ENCODE measurements at places on chromosomes 12 and 14.

DNA sequence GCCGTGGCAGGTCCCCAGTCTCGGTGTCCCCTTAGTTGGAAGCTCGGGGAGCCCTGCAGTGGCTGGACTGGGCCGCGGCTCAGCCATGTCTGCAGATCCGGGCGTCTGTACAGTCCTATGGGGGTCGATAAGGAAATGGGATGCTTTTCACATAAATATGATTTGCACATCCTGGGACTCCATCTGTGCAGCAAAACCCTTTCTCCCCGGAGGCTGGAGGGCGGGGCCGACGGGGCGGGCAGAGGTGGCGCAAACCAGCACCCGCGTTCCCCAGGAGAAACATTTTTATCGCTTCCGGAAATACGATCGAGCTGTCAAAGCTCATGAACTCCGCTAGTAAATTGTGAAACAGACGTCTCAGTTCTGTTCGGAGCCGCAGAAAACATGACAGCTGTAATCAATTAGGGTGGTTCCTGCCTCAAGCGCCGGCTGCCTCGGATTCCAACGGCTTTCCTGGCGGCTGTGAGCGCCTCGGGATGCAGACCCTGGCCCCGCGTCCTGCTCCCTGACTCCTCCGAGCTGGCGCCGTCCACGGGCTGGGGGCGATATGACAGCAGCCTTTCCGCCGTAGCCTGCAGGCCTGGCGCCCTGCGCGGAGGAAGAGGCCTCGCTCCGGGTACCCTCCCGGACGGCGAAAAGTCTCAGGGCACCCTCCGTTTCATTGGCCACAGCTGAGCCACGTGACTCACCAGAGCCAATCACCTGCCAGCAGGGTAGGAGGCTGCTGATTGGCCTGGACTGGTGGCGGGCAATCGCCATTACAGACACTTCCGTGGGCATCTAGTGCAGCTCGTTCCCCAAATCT lies 23.0 kb downstream of the DIO3 start:
- no peak for DNase-seq

DNA sequence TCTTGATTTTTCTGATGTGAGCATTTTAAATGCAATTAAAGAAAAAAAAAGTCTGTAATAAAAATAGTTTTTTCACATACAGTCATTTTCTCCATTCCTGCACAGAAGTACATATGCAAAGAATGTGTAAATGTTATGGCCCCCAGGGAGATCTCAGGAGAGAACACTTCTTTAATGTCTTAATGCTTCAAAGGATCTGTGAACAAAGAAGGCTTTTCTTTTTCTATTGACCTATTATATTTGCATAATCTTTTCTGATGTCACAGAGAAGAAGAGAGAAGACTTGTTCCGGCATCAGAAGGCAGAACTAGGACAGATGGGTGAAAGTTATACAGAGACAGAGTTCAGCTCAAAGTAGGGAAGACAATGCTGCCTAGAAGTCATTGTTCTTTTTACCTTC lies 413.5 kb upstream of the STXBP6 start:
- no peak for DNase-seq

GRCh38 chr12:124590447-124590846 lies 23.0 kb upstream of the NCOR2 start:
- no peak for DNase-seq

GRCh38 chr12:106188256-106188655 lies 49.5 kb upstream of the NUAK1 start:
- no peak for DNase-seq

DNA sequence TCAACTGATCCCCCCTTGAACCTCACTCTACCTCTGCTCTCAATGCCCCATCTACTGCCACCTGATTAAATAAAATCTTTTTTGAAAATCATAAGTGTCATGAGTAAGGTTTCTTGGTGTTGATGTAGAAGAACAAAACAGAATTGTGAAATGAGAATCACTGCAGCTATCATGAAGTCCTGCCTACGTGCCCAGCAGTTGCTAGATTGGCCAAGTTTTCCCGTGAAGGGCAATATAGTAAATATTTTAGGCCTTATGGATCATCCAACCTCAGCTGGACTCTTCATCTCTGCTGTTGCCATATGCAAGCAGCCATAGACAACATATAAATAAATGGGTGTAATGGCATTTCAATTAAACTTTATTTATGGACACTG lies 5.2 kb upstream of the OAS3 start:
- no peak for DNase-seq

- DNase-seq, result peak; percentile 39
Observed at GRCh38 chr12:110224379-110225304, 56.4 kb upstream of the ATP2A2 start.

DNA sequence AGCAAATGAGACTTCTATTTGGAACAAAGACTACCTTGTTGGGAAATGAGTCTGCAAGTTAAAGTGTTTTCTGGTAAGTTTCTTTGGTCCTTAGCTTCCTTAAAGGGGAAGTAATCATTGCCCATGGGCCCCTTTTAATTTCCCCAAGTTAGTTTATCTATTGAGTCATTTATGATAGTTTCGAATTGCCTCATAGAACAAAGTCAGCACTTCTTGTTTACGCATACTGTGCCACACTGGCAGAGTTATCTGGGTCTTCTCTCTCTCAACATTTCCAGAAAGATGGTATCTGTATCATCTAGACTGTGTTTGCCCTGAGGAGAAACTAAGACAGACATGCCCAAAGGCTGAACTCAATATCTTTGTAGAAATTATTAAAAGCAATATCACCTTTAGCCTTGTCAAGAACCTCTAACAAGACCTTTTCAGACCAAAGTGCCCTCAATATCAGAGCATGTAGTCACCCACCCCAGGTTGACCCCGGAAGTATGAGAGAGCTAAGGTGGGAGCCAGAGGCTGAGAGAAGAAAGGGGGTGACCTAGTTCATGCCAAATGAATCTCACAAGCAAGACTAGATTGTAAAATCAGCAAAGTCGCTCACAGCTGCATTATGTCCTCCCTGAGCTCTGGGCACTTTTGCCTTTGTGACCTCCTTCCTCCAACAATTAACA lies 40.0 kb downstream of the GPR65 start:
- DNase-seq, result no peak

- no peak for DNase-seq
Observed at GRCh38 chr14:75993567-75994041, 8.0 kb downstream of the IFT43 start.

GRCh38 chr12:122435186-122435585 lies 12.7 kb upstream of the CLIP1 start:
- DNase-seq, result no peak

DNA sequence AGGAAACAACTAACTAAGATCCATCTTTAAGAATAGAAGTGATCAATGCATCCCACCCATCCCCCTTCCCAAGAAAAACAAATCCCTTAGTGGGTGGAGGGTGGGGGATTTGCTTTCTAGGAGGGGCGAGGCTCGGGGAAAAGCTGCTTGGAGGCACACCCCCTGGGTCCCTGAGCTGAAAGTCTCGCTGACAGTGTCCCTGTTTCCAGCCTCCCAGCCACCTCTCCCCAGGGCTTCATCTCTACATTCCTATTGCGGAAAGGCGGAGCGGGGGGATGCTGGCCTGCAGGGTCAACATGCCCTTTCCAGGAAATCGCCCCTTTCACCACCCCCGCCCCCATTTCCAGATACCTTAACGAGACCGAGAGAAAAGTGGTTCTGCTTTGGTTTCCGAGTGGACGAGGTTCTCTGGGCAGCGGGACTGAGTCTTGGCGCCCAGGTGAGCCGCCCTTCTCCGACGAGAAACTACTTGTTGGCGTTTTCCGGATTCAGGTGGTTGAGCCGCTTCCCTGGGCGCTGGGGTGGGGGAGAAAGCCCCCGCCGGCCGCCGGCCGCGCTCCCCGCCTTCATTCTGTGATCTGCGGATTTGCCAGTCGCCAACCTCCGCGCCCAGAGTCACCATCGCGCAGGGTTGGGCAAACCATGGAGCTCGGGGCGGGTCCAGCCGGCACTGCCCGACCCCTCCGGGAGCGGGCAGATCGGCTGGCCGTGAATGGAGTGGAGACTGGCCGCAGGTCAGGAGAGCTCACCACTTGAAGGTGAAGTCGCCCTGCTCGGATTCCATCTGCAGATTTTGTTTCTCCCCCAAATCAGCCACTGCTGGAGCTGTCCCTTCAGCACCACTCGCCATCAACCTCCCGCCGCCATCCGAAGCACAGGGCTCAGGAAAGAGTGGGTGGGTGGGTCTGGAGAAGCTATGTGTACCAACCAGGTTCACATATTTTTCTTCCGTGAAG lies 505 bp downstream of the KCNC2 start:
- DNase-seq, result no peak

DNA sequence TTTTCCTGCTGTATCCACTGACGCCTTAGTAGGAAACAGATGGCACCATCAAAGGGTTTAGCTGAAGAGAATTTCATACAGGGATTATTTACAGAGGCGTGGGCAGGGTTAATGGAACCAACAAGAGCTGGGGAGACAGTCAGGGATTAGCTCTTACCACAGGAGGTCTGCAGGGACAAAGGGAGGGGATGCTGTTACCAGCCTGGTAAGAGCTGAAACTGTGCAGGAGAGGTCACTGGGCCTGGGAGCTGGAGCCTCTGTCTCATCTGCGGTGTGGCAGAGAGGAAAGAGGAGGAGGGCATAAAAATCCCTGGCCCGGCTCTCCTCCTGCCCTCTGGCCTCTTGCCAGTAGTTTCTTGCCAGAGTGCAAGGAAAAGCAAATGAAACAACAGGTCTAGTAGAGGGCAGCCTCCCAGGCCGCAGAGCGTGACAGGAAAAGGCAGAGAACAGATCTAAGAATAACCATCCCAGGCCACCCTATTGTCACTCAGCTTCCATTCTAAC lies 18.9 kb upstream of the POC1B start:
- DNase-seq, result peak; percentile 63

DNA sequence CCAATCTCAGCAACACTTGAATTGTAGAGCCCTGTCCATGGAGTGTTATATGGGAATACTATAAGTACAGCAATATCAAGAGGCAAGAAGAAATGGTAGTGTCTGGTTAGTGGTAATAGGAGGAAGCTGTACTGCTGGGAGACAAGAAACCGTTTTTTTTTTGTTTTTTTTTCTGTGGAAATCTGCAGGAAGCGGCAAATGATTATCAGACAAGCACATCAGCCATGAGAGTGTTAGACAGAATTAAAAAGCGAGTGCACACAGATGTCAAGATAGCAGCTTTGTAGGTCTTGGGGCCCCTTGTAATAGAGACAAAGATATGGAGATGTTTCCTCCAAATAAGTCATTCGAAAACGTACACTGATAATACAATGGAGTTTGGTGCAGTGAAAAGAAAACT lies 6.7 kb downstream of the TESPA1 start:
- no peak for DNase-seq

DNA sequence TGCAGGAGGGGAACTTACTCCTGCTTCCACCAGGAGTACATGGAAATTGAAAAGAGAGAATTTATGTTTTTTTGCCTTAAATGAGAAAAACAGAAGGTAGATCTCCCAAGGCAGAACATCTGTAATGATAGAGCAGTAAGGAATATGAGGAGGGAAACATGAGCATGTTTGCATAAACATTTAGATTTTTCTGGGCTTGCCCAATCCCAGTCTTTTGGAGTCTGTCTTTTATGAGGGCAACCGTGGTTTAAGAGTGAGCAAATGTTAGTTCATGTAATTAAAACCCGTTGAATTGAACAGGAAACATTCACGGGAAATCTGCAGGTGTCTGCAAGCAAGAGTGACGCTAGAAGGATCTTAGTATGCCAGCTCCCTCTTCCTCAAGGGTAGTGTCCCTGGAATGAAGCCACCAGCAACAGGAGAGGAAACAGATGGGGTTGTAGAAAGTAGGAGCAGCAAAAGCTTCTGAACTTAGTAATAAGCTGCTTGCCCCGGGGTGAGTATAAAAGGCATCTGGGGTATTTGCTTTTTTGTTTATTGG lies 79.3 kb downstream of the ARF6 start:
- DNase-seq, result peak; percentile 66

- no peak for DNase-seq
Observed at GRCh38 chr14:103143506-103143905, 20.2 kb downstream of the TNFAIP2 start.

GRCh38 chr14:105980224-105980623 lies 453.8 kb downstream of the TMEM121 start:
- no peak for DNase-seq

- DNase-seq, result no peak
Observed at GRCh38 chr12:75020068-75020557, 189.5 kb downstream of the KCNC2 start.

DNA sequence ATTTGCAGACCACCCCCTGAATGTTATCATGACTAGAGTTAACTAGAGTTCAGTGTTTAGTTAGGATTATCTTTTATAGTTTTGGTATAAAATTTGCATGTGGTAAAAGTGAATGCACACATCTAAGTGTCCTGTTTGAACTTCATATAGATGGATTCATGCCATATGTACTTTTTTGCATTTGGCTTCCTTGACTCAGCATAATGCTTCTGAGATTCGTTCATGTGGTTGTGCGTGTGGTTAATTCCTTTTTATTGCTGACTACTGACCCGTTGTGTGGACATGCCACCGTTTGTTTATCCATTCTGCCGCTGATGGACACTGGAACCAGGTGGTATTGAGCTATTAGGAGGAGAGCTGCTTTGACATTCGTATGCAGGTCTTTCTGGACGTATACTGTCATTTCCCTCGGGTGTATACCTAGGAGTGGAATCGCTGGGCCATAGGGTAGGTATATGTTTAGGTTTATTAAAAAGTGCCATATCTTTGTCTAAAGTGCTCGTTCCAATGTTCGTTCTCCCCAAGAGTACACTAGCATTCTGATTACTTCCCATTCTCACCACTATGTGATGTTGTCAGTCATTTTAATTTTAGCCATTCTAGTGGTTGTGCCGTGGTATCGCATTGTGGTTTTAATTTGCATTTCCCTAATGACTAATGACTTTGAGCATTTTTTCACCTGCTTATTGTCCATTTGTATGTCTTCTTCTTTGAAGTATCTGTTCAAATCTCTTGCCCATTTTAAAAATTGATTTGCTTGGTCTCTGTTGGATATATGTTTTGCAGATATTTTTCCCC lies 37.7 kb downstream of the RIN3 start:
- no peak for DNase-seq

GRCh38 chr12:29147731-29148595 lies 1.1 kb upstream of the FAR2 start:
- no peak for DNase-seq

DNA sequence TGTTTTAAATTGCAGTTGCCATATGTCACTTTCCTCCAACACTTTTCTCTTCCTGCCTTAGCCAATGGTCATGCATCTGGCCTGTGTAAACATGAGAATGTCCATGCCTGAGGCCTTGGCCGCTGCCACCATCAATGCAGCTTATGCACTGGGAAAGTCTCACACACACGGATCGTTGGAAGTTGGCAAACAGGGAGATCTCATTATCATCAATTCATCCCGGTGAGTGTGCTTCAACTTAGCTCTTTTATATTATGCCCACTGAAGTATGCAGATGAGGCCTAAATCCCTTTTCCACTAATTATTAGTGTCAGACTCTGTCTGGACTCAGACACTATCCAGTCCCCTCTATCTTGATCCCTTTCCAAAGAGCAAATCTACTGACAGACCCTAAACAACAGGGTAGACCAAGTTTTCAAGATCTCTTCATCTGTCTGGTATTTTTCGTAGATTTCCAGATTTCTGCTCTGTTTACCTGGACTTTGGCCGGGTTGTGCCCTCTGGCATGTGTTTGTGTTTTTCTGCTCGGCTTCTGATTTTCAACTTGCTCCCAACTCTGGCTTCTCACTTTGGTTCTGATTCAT lies 23.2 kb downstream of the AMDHD1 start:
- DNase-seq, result no peak
